NCI-H460 (cell line): ENCODE measurements at places on chromosomes 3 and 15.

- no peak for DNase-seq
These were observed 768.1 kb downstream of the MECOM start for GRCh38 chr3:168895419-168895818.

DNA sequence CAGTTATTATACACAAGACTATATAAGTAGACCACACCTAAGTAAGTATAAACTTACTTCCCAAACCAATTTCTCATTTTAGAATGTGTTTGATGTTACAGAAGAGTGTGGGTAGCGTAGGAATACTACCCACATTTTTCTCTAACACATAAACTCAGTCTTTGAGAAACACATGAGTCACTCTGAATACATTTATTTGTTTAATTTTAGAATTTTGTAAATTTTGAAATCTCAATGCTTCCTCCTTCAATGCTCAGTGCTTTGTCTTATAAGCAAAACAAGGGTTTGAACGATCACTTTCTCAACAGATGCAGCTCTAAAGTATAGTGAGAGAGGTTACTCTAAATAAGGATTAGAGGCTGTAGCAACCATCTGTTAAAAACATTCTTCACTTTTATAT, 700.8 kb downstream of the SI start:
- DNase-seq, result no peak

DNA sequence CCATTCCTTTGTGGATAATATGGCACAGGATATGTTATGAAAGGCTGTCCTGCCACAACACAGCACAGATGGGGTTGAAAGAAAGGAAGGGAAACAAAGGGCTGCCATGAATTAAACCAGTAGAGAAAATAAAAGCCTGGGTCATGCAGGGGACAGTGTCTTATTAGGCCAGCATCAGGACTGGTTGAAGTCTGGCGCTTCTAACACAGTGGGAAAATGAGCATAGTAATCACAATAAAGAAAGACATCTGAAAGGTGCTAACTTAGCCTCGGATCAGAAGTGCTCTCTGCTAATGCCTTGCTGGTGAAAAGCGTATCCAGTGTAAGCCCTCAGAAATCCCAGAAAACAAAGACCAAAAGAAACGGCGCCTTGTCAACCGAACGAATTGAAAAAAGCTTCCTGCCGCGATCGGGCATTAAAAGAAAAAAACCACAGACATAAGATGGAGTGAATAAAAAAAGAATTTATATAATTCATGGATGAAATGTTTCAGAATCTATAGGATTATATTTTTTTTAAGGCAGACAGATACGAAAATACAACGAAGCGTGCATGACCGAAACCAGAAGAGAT, 566 bp upstream of the MKRN3 start:
- DNase-seq, result no peak

DNA sequence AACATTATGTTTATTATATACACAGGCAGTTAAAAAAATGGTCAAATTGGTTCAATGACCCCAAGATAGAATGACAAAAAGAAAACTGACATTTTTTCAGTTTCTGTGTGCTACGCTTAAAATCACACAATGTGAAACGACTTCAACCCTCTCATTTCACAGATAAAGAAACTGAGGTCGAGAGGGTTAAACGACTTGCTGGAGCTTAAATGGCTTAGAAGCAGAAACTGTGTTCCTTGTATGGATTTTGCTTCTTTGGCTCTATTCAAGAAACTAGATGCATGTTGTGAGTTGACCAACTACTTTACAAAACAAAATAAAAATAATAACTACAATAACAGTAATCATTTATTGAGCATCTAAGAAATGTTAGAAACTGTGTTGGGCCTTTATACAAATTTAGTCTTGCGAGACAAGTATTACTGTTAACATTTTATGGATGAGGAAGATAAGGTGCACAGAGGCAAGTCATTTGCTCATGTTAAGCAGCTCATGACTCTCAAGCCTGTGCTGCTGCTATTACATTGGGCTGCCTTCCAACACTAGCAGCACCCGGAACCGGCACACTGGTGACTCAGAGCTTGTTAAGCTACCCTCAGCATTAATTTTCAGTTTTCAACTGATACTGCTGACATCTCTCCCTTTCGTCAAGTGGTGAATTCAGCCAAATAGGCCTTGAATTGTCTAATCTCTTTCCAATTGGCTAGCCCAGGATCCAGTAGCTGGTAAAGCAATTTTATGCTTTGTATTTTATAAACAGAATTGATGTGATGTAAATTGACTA, 487.6 kb downstream of the NAALADL2 start:
- peak; percentile 44 for DNase-seq

DNA sequence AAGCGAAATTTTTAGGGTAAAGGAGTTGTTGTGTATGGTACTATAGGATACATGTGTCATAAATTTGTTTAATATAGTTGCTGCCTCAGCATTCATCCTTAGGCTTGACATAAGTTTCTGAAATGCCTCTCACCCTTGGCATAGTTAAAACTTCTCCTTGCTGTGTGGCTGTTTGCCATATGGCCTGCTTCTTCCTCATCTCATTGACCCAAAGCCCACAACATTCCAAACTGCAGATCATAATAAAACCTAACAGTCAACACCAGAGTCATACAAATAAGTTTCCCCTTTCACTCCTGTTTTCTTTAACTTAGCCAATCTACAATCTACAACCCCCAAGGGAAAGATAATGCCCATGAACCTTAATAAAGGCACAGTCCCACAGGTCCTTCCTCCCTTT, 136.6 kb downstream of the TMCC1 start:
- no peak for DNase-seq

DNA sequence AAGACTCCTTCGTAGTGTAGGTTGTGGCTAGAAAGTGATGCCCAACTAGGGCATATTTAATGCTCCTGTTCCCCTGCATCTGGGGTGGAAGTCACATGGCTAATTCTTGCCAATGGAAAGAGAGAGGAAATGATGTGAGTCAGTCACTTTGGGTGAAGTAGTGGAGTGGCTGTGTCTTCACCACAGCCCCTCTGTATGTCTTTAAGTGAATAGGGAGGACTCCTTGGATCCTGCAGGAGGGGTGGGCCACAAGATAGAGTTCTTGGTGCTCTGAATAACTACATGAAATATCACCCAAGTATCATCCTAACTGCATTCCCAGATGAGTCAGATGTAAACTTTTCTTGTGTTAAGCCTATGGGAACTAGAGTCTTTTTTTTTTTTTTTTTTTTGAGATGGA, 17.8 kb upstream of the MB21D2 start:
- DNase-seq, result no peak

DNA sequence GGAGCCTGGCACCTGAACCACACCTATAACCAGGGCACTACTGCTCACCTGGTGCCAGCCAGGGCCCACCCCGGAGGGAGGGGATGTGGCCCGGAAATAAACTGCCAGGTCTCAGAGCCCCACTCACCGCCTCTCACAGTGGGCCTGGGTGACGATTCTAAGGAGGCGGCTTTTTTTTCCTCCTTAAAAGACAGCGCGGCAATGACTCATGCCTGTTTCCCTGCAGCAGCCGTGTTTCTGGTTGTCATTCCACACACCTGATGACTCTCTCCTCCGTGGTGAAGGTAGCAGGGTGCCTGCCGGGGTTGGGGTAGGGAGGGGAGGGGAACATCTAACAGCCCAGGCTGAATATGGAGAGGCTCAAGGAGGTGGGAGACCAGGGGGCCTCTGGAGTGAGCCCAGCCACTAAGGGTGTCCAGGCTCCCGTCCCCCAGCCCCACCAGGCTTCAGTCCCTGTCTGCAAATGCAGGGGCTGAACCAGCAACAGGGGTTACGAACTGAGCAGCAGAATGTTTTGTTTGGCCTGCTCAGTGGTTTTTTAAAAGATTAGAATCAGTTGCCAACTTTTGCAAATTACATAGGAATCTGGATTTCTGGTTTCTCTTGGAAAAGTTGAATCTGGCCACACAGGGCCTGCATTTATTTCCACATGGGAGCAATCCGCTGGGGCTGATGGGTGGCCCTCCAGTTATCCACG, 127.3 kb upstream of the LINGO1 start:
- no peak for DNase-seq

GRCh38 chr15:56788359-56788758, 55.0 kb upstream of the ZNF280D start:
- no peak for DNase-seq

- DNase-seq, result peak; percentile 69
These were observed 16.3 kb upstream of the JMJD7 start for GRCh38 chr15:41811432-41812195.

DNA sequence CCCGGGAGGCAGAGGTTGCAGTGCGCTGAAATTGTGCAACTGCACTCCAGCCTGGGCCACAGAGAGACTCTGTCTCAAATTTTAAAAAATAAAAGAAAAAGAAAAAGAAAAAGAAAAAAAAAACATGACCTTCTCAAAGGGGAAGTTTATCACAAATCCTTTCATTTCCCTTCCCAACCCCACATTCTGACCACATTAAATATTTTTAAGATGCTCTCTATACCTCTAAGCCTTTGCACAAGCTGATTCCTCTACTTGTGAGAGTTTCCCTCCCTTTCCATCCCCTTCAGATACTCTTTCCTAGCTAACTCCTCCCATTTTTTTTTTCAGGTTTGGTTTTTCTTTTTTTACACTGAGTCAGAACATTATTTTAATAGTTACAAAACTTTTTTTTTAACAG, 4.0 kb downstream of the HIGD1A start:
- DNase-seq, result no peak

- no peak for DNase-seq
These were observed 37.1 kb upstream of the RPL35A start for GRCh38 chr3:197912741-197913476.

DNA sequence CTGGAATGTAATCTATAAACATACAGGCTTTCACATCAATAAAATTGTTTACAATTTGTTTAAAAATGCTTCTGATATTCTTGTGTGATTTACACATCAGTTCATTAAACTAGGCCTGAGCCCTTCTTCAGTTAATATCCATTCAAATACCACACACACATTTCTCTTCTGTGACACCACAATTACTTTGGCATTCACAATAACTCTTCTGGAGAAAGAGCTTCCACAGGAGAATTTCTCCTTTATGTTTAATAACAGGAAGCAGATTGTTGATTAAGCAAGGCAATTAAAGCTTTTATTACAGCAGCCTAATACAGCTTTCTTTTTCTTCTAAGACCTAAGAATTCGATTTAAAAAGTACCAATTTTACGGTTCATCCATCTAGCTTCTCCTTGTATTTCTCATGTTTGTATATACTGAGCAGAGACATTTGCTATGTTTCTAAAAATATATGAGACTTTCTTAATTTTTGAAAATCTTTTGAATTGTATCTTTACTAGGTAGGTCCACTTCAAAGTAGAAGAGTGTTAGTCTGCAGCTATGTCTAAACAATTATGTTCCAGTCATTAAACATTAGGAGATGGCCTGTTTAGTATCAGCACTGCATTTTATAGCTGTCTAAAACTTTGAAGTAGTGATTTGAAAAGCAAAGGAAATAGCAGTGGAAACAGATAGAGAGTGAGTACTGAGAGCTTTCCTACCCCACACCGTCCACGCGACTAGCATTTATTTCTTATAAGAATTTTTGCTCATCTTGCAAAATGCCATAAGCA, 511.1 kb upstream of the UBE2E2 start:
- no peak for DNase-seq

GRCh38 chr15:35078221-35078915, 6.7 kb downstream of the NANOGP8 start:
- peak; percentile 33 for DNase-seq

- DNase-seq, result peak; percentile 64
These were observed 88.2 kb upstream of the TSC22D2 start for GRCh38 chr3:150319900-150320299.

GRCh38 chr15:29711531-29711930, 110.7 kb downstream of the TJP1 start:
- no peak for DNase-seq

DNA sequence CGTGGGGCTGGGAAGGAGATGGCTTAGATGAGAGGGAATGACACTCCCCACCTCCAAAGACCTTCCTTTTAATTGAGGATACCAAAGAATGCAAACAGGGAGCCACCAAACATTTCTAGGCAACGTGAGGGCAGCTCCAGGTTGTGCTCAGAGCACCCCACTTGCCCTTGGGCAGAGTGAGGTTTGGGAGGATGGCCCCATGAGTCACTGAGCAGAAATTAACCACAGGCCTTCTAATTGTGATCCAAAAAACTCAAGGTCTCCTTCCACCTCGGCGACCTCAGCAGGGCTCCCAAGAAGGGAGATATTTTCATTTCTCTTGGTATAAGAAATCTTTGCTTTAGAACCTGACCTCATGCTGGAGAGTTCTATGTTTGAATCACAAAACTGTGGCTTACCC, 305.0 kb upstream of the TPM1 start:
- no peak for DNase-seq

GRCh38 chr3:147872568-147872967, 463.4 kb downstream of the ZIC1 start:
- DNase-seq, result no peak

GRCh38 chr3:27758083-27758482, 36.0 kb upstream of the EOMES start:
- DNase-seq, result peak; percentile 16

DNA sequence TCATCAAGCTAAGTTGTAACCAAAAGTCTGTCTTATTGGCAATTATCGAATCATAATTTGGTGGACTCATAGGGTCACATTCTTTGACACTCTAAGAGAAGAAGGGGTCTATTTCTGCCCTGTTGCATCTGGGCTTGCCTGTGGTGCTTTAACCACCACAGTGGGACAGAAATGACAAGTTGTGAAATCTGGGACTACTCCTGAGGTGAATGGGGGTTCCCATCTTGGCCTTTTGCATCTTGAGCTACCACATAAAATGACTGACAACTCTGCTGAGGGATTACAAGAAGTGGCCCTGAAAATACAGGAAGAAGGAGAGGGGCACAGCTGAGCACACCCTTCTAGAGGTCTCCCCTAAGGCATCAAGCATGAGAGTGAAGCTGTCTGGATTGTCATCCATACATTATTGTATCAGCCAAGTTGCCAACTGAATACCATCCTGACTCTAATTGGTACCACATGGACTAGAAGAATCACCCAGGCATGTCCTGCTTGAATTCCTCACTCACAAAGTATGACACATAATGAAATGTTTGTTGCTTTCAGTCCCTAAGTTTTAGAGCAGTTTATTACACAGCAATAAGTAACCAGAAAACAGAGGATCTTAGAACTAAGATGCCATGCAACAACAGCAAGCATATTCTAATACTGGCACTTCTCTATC, 306.5 kb downstream of the ROBO1 start:
- DNase-seq, result no peak

- no peak for DNase-seq
These were observed 29.8 kb upstream of the MB21D2 start for GRCh38 chr3:192947421-192947820.

GRCh38 chr3:53256704-53257055, 858 bp upstream of the TKT start:
- no peak for DNase-seq

DNA sequence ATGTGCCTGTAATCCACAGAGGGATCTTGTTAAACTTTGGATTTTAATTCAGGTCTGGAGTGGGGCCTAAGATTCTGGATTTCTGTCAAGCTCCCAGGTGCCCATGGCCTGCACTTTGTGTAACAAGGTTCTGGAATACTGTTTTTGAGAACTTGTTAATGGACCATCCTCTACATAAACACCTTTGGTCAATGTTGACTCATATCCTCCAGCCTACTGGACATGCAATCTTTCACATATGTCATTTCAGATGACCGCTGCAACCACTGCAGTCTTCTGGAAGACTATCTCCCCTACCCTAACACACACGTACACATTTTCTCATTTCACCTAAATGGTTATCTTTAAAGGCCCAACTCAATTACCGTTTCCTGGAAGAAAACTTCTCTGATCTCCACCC, 302.1 kb upstream of the TPRG1 start:
- DNase-seq, result no peak

- no peak for DNase-seq
These were observed 29.7 kb upstream of the NDUFB4 start for GRCh38 chr3:120566243-120566975.

GRCh38 chr3:130849091-130849552, 44.8 kb upstream of the ATP2C1 start:
- DNase-seq, result no peak
